ENCODE measurements at places on chromosomes 16 and 17.

DNA sequence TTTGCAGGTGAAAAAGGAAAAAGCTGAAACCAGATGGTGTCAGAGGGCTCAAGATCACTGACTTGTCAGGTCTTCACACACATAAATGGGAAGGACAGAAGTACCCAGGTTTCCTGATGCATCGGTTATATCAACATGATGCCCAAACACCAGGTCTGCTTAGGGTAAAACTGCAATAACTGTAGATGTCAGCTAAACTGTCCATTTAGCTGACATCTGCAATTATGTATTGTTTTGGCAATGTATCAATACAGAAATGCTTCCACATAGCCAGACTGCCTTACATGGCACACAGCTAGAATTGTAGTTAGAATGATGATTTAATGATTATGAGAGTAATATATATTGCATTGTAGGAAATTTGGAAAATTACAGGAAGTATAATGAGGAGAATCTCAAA is 5.0 kb downstream of the ACSM3 start:
- no peak for DNase-seq

DNA sequence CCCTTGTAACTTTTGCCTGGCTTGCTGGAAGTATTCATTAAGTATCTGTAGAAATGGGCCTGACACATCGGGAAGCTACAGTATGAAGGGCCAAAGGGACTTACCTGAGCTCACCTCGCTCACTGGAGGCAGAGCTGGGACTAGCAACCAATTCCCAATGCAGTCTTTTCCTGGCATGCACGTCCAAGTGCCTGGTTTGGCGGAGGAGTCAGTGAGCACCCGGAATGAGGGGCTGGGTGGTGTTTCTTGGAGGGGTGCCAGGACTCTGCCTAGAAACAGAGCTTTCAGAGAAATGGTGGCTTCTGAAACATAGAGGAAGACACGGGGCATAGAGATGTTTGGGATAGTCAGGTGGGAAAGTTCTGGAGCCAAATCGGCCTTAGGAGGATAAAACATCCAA is 18.4 kb upstream of the GPRC5C start:
- DNase-seq, result no peak

DNA sequence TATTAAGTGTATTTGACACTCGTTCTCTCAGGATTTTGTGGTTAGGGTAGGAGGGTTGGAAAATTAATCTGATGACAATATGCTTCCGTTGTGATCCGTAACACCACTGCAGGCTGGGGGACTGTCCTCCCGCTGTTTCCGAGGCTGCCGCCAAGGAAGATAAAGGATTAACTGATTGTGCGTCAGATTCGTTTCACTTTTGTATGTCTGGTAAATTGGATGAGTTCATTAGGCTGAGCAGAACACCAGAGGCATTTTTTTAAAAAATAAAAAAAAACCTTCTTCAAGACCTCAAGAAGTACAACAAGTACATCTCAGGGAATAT is 486.7 kb upstream of the SALL1 start:
- DNase-seq, result no peak

GRCh38 chr16:21326459-21326858 is 48.4 kb upstream of the CRYM start:
- DNase-seq, result no peak

GRCh38 chr17:77679589-77679988 is 278.9 kb upstream of the TNRC6C start:
- DNase-seq, result no peak
